ENCODE measurements at places on chromosomes 11 and 22.

GRCh38 chr11:128367573-128367972 is 219.8 kb downstream of the ETS1 start:
- DNase-seq, result peak; percentile 33

GRCh38 chr11:506995-507726 is at the start of gene RNH1:
Gene RNH1 (minus strand): TSS chr11:507242. CDS start chr11:502162, 5,080 bp downstream.
- DNase-seq, result peak; percentile 100

- no peak for DNase-seq
Measured at GRCh38 chr11:62627713-62628112, 5.9 kb upstream of the B3GAT3 start.

DNA sequence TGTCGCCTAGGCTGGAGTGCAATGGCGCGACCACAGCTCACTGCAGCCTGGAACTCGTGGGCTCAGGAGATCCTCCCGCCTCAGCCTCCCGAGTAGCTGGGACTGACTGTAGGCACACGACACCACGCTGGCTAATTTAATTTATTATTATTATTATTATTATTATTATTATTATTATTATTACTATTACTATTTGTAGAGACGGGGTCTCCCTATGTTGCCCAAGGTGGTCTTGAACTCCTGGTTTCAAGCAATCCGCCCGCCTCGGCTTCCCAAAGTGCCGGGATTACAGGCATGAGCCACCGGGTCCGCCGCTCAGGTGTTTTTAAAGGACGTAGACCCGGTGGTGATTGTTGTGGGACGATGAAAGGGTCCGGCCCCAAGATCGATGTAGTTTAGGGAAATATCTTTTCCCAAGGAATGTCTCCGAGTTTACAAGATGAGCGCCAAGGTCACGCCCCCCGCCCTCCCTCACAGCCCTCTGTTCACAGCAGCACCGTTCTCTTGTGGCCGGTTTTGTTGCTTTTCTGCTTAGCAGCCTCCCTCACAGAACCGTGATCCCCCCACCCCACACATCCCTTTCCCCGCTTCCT is 728 bp upstream of the POGLUT3 start:
- DNase-seq, result no peak

DNA sequence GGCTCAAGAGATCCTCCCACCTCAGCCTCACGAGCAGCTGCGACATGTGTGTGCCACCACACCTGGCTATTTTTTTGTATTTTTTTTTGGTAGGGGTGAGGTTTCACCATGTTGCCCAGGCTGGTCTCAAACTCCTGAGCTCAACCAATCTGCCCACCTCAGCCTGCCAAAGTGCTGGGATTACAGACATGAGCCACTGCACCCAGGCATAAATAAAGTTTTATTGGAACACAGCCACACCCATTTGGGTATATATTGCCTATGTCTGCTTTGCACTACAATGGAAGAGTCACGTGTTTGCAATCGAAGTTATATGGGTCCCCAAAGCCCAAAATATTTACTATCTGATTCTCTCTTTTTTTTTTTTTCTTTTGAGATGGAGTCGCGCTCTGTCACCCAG is 1.8 kb upstream of the MS4A15 start:
- no peak for DNase-seq

GRCh38 chr22:44975427-44976262 is 34.2 kb downstream of the PHF21B start:
- DNase-seq, result peak; percentile 89

GRCh38 chr11:93908689-93909088 is 58.3 kb upstream of the VSTM5 start:
- no peak for DNase-seq

DNA sequence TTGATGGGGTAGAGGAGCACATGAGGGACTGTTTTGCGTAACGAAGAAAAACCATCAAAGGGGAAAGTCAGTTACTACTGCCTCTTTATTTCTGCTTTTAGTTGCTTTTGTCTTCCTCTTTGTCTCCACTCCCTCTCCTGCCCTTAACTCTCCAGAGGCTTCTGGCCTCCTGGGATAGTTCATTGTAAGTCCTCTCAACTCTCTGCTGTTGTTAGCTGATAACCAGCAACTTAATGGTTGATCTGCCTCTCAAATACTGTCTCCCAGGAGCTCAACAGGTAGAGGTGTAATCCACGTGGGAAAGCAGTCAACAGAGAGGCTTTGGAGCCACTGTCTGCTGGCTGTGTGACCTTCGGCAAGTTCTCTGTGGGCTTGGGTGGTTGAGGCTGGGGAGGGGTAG is 47.3 kb downstream of the CCDC81 start:
- no peak for DNase-seq

All from activated T-cell treated with anti-CD3 and anti-CD28 coated beads, Interleukin-2, amount 50 U/mL, for 72 hours (primary cell).